ENCODE measurements at places on chromosomes 6 and 20.

GRCh38 chr20:19527509-19527908, 230.5 kb upstream of the RIN2 start:
- no peak for DNase-seq

- no peak for DNase-seq
These were observed 1281.8 kb upstream of the MAP3K7 start for GRCh38 chr6:91868539-91869202.

GRCh38 chr20:62428396-62429295, 1.3 kb upstream of the RBBP8NL start:
- DNase-seq, result no peak

DNA sequence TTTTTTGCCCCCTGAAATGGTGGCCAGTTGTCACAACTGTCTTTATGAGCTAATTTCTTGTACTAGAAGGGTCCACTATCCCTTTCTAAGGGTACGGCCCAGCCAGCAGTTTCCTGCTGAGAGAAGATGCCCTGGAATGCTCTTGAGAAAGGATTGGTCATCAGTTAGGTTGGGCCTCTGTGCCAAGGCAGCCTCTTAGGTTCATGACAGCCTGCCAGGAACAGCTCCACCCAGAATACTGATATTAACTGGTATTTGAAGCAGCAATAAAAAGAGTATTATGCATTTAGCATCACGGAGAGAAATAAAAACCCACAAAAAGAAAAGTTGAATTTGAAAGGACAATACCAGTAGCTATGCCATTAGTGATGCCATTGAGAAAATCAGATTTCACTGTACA, 9.0 kb upstream of the HINT3 start:
- DNase-seq, result no peak

DNA sequence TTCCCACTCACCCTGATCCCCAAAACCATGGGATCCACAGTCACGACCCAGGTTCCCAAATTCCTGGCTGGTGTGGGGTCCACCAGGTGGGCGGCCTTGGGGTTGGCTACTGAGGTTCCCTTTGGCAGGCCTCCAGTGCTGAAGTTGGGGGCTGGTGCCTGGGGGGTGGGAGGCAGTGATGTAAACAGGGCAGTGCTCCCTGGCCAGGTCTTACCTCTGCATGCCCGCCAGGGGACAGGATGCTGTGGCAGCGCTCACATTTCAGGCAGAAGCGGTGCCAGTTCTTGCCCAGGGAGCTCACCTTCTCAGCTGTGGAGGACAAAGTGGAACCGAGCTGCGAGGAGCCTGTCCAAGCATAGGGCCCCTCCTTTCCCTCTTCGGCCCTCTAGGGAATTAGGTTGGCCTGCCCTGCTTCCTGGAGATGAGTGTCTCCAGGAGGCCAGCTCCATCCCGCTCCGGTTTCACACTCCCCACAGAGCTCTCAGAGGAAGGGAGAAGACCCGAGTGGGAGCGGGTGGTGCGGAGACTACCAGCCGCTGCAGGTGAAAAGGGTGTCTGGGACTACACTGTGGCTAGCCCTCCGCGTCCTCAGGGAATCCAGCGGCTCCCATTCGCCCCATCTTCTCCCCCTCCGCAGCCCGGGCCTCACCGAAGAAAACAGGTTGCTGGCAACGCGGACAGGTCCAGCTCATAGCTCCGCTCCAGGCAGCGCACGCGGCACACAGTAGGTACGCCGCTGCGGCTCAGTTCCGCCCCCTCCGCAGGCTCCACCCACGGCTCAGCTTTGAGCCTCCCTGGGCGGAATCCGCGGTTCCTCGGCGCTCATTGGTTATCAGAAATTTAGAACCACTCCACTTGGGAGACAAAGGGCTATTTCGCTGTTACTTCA, at the start of gene CRIP3:
Gene CRIP3, minus strand, starts transcription at position 726 of the 889 bp plus-strand sequence. Its CDS starts 34 bp downstream, at position 692.
- DNase-seq, result no peak

DNA sequence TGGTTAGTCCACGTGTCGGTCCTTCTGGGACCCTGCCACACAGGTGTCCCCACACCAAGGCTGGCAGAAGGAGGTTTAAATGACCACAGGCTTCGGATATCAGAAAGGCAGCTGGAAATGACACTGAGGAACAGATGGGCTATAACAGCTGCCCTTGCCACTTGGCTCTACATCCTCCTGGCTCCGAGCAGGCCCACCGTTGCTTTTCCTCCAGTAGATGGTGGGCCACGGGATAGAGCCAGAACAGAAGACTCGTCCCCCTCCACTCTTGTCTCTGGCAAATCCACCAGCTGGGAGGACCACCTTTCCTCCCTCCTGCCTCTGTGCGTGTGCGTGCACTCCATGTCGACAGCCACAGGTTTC, 17.6 kb downstream of the WRNIP1 start:
- no peak for DNase-seq

- DNase-seq, result no peak
These were observed 51.4 kb upstream of the IER3 start for GRCh38 chr6:30795549-30796293.

- DNase-seq, result no peak
These were observed 44.0 kb downstream of the UST start for GRCh38 chr6:148790817-148791216.

DNA sequence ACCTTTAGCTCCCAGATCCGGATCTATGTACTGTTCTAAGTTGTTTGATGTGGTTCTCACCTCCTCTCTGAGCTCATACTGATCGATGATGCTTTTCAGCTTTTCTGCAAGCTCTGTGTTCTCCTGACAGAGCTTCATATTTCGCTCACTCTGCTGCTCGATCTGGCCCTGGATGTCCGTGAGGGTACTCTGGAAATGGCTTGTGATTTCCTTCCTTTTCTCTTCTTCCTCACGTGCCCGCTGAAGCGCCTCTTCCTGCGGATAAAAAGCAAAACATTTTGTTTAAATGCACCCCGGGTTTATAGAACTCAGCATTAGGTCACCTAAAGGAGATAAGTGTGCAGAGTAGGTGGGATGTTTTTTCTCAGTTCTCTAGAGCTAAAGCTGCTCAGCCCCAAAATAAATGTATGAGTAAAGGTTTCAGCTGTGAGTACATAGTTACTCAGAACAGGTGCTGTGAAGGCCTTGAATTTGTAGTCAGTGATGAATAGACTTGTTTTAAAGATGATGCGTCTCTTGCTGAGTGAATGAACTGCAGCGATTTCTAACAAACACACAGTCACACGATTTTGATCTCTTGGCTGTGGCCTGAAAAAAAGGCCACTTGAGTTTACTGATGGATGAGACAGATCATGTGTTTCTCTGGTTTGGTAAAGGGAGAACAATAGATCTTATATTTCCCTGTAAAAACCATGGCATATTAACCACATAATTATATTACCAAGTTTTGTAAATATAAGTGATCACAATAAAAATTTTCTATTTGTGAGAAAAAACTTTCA, 29.1 kb downstream of the TXLNB start:
- no peak for DNase-seq

DNA sequence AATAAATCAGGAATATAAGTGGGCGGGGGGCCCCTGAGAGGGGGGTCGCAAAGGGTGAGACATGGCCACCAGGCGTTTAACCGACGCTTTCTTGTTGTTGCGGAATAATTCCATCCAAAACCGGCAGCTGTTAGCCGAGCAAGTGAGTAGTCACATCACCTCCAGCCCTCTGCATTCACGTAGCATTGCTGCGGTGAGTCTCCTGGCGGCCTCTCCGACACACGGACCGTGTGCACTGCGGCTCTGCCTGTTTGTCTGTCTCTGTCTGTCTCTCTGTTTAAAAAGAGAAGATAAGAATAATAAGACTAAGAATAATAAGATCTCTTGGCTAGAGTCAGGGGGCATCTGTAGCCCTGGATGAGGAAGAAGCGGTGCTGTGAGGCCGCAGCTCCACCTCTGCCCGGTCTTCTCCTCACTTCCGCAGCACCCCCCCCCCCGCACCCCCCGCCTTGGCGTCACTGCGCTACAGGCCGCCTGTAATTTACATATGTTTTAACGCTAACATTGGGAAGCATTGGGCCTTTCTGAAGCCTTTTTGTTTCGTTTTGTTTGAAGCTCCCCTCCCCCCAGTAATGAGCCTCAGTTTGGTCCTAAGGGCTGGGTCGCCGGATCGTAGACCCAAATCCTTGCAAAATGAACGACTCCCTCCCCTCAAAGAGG, 993 bp downstream of the STX16 start:
- peak; percentile 64 for DNase-seq
